Esophagus muscularis mucosa (tissue), 4 donors: ENCODE measurements at places on chromosomes 1 and 21.

DNA sequence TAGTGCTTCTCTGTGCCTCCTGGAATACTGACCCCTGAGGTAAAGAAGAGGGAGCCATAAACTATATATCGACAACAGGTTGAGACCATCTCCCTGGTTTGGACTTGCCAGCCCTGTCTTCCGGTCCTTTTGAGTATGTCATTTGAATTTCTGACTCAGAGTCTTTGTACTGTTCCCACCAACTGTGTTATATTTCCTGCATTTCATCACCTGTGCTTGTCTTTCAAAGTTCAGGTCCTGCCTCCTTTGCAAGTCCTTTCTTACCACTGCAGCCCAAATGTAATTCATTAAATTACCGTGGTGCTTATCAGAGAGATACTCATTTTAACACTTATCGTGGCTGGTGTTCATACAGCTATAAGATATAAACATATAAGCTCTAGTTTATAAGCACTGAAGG is 10.7 kb downstream of the AK5 start:
- no peak for DNase-seq

- no peak for DNase-seq
Observed at GRCh38 chr1:220748936-220749335, 814 bp downstream of the MTARC2 start.

GRCh38 chr1:115286431-115287205 is 51.4 kb downstream of the NGF start:
- DNase-seq: no peak

DNA sequence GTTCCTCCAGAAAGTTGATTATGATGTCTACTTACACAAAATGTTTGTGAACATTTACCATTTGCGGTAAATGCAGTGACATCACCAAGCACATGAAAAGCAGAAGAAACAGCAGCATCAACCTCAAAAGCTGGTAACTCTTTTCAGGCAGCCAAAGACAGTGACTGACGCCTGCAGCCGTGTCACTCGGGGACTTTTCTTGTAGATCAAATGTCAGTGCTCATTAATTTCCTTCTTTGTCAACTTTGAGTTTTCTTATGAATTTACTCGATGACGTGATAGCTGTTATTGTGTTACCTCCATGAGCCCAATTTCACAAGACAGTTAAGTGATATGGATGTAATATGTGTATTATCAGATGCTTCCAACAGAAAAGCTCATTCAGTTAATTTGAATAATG is 92.5 kb downstream of the RIPK4 start:
- no peak for DNase-seq

DNA sequence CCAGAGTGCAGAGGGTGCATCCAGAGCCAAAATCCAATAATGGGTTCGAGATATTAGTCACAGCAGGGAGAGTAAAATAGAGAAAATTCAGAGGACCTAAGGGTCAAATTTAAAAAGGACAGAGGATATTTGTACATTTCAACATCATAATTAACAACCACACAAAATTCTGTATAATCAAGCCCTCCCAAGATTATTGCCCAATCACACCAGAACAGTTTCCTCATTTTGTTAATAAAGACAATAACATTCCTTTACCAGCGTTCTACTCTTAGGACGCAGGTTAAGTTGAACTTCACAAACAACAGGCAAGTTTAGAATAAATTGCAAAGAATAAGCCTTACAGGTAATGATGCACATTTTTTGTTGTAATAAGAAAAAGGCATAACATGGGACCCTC is 462.8 kb downstream of the PTPRC start:
- no peak for DNase-seq

- DNase-seq: no peak
Observed at GRCh38 chr1:184888505-184888904, 85.8 kb downstream of the NIBAN1 start.

DNA sequence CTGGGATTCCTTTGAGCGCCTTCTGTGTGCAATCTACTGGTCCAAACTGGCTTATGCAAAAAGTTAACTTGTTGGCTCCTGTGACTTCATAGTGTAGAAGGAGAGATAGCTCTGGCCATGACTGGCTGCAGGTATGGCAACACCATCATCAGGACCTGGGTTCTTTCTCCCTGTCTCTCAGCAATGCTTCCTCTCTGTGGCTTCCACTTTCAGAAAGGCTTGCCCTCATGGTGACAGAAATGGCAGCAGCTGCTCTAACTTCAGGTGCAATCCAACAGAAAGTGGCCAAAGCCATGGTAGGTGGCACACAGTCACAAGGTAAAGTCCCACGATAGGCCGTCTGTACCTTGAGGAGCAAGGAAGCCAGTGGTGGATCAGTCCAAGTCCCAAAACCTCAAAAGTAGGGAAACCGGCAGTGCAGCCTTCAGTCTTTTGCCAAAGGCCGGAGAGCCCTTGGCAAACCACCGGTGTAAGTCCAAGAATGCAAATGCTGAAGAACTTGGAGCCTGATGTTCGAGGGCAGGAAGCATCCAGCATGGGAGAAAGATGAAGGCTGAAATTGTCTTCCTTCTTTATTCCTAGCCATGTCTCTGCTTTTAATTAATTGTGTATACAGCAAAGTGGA is 45.0 kb downstream of the ZBTB40 start:
- DNase-seq: no peak

- DNase-seq: no peak
Observed at GRCh38 chr1:231950331-231951128, 323.9 kb downstream of the DISC1 start.

DNA sequence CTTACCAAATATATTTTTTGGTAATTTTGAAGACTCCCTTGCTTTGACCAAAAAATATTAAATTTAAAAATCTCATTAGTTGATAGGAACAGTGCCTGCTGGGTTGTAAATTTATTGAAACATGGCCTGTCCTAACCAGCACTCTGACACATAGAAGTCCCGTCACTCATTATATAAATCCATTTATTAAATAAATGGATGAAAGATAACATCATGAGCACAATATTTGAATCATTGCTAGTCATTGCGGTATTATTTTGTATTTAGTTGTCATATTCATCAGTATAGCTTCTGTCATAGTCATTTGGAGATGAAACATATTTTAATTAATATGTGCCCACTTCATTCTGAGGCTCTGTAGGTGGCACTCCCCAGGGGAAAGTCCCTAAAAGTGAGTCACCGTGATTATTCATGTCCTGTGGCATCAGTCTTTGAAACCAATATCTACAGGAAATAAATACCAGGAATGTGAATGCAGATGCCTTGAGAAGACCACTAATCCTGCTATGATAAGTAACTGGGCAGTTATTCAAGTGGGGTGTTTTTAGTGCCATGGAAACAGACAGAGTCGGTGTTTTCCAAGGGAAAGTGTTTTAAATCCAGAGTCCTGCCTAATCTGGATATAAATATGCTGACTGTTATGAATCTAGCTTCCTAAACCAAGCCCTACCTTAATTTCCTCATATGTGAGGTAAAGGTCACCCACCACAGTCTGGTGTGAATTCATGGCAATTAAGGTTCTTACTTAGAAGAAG is 302.0 kb downstream of the DUSP10 start:
- no peak for DNase-seq

- no peak for DNase-seq
Observed at GRCh38 chr1:26399034-26399433, 11.6 kb upstream of the LIN28A start.

GRCh38 chr1:220906561-220907334 is 27.5 kb downstream of the HLX start:
- DNase-seq: no peak
